ENCODE measurements at places on chromosomes 4 and X. TPM values are rescaled to one million over a fixed set of nuclear protein-coding genes. Genes with fewer than 3 reads are reported as not detected.
A peak's percentile ranks its signal among the peaks of the same experiment; 100 is the strongest.

DNA sequence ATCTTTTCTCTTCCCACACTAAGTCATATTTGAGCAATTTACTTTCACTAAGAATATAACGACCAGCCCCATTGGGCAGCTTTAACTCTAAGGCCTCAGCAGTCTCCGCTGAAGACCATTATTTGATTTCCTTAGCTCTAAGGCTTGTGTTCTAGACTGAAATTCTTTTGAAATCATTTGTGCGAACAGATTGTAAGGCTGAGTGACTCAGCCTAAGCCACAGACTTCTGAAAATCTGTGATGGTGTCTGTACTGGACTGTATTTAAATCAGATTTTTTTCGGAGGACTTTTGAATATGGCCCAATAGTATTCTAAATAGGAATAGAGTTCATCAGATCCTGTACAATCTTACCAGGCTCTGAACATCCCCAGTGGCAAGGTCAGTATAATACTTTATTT, 150.3 kb upstream of the TECRL start:
- H3K36me3 ChIP-seq: no peaks in the 10 kb centered on the region
- H3K4me3 ChIP-seq: no peak overlapping the region
- DNase-seq: no peak
- H3K27me3 ChIP-seq: peaks cover 2% of the 10 kb centered on the region
- H3K4me1 ChIP-seq: peaks cover 2% of the 10 kb centered on the region

- no peak overlapping the region for H3K4me3 ChIP-seq
- H3K27me3 ChIP-seq: no peaks in the 10 kb centered on the region
- H3K36me3 ChIP-seq: no peaks in the 10 kb centered on the region
- DNase-seq: no peak
Measured at GRCh38 chr4:104938624-104939023, 208.1 kb upstream of the TET2 start.

DNA sequence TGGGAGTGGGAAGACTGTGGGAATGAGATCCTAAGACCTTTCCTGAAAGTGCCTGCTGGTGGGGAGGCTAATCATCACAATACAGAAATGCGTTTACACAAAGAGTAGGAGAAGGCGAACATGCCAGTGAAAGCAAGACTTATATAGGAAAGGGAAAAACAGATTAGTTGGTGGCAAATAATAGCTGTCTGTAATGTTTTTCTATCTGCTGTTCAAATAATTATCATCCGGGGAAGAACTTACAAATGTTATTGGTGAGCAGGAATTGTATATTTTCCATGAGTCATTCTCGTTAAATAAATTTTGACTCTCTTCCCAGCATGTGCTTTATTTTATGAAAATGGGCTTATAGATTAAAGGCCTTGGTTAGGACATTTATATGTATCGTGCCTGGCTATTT, 196.5 kb downstream of the ARHGAP10 start:
- no peak for DNase-seq
- no peaks in the 10 kb centered on the region for H3K27me3 ChIP-seq
- peak overlapping the region; percentile 90 for H3K27ac ChIP-seq
- H3K4me3 ChIP-seq: no peak overlapping the region
- H3K36me3 ChIP-seq: peaks cover 35% of the 10 kb centered on the region

GRCh38 chrX:47500554-47500953, 17.5 kb upstream of the ZNF41 start:
- H3K36me3 ChIP-seq: no peaks in the 10 kb centered on the region
- no peak overlapping the region for H3K27ac ChIP-seq
- H3K27me3 ChIP-seq: no peaks in the 10 kb centered on the region
- no peak overlapping the region for H3K4me3 ChIP-seq
- DNase-seq: no peak

GRCh38 chr4:173243917-173244658, 75.5 kb downstream of the GALNT7 start:
- DNase-seq: no peak
- H3K27me3 ChIP-seq: no peaks in the 10 kb centered on the region
- H3K4me1 ChIP-seq: peaks cover 16% of the 10 kb centered on the region
- no peak overlapping the region for H3K27ac ChIP-seq
- no peaks in the 10 kb centered on the region for H3K36me3 ChIP-seq

- no peaks in the 10 kb centered on the region for H3K36me3 ChIP-seq
- peak; percentile 60 for DNase-seq
- H3K4me1 ChIP-seq: peaks cover 2% of the 10 kb centered on the region
- no peak overlapping the region for H3K27ac ChIP-seq
- H3K27me3 ChIP-seq: no peaks in the 10 kb centered on the region
Measured at GRCh38 chrX:1587161-1587560, 4.2 kb upstream of the AKAP17A start.

DNA sequence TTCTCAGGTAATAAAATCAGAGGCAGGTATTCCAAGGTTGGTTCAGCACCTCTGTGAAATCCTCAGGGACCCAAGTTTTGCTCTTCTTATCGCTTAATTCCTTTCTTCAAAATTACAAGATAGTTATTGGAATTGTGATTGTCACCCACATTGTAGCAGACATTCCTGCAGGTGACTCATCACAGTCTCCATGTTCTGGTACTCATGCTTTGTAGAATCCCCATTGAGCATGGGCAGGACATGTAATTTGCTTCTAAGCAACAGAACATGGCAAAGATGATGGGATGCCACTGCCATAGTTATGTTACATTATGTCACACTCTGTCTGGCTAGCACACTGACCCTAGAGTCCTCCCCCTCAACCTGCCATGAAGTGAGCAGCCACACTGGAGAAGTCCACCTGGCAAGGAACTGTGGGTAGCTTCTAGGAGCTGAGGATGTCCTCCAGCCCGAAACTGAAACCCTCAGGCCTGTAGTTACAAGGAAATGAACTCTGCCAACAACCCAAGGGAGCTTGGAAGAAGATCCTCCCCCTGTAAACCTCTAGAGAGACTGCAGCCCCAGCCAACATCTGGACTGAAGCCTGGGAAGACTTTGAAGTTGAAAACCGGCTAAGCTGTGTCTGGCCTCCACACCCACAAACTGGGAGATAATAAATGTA, 58.3 kb upstream of the GUCY1A1 start:
- H3K36me3 ChIP-seq: no peaks in the 10 kb centered on the region
- H3K27ac ChIP-seq: no peak overlapping the region
- DNase-seq: no peak
- no peak overlapping the region for H3K4me3 ChIP-seq

- H3K4me3 ChIP-seq: no peak overlapping the region
- peaks cover 57% of the 10 kb centered on the region for H3K36me3 ChIP-seq
- H3K27me3 ChIP-seq: no peaks in the 10 kb centered on the region
- H3K4me1 ChIP-seq: no peaks in the 10 kb centered on the region
Measured at GRCh38 chr4:86741846-86742245, 107.3 kb downstream of the SLC10A6 start.

DNA sequence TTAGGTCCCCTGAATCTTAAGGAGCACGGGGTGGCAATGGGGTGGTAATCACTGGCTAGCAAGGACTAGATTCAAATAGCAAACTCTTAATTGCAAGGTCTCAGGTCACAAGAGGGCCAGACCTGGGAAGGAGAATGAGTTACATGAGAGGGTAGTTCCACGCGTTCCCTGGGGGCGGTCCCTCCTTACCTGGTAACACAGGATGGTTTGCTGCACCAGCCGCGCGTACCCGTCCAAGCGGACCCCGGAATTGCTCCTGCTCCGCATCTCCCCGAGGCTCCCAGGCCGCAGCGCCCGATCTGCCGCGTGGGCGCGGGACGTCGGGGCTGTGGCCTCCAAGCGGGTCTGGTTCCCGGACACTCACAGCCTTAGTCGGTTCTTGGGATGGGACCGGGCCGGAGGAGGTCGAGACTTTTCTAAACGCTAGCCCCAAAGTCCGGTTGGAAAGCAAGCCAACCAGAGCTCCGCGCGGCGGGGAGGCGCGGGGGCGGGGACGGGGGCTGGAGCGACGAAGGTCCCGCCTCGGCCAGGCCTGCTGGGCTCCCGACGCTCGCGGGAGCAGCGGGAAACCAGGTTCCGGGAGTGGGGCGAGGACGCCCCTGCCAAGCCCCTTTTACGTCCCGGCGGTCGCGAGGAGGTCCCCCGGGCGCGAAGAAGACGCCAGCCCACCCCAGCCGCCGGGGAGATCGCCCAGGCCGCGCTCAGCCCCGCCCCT, at the start of gene PHKA2:
PHKA2 (minus strand) TSS at position 449 of the 715 bp plus-strand sequence; CDS start at position 267, 182 bp downstream.
- H3K4me1 ChIP-seq: peaks cover 5% of the 10 kb centered on the region
- H3K36me3 ChIP-seq: no peaks in the 10 kb centered on the region
- H3K4me3 ChIP-seq: peak within 1 kb of the TSS; percentile 73
- no peaks in the 10 kb centered on the region for H3K27me3 ChIP-seq

- H3K27me3 ChIP-seq: no peaks in the 10 kb centered on the region
- no peaks in the 10 kb centered on the region for H3K4me1 ChIP-seq
- H3K36me3 ChIP-seq: no peaks in the 10 kb centered on the region
- H3K27ac ChIP-seq: no peak overlapping the region
- H3K4me3 ChIP-seq: no peak overlapping the region
Measured at GRCh38 chrX:116239944-116240840, 69.6 kb downstream of the AGTR2 start.

GRCh38 chrX:13666836-13667235, 13.9 kb downstream of the TCEANC start:
- H3K4me1 ChIP-seq: peaks cover 20% of the 10 kb centered on the region
- no peak overlapping the region for H3K4me3 ChIP-seq
- no peak for DNase-seq
- no peaks in the 10 kb centered on the region for H3K27me3 ChIP-seq
- peaks cover 12% of the 10 kb centered on the region for H3K36me3 ChIP-seq

DNA sequence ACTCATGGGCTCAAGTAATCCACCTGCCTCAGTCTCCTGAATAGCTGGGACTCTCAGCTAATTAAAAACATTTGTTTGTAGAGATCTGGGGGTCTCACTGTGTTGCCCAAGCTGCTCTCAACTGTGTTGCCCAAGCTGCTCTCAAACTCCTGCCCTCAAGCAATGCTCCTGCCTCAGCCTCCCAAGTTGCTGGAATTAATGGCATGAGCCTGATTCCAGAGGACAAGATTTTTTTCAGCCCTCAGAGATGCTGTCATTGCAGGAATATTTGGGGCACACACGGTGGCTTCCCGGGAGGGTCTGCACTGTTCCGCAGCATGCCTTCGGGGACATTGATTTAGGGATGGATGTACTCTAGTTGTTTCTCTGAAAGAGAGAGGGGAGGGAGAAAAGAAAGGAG, 49.7 kb downstream of the STK32B start:
- H3K27me3 ChIP-seq: no peaks in the 10 kb centered on the region
- no peak overlapping the region for H3K4me3 ChIP-seq
- H3K4me1 ChIP-seq: peaks cover 55% of the 10 kb centered on the region

- H3K4me1 ChIP-seq: peaks cover 18% of the 10 kb centered on the region
- DNase-seq: no peak
- H3K27ac ChIP-seq: no peak overlapping the region
Measured at GRCh38 chr4:54120518-54120917, 20.6 kb downstream of the GSX2 start.

GRCh38 chrX:54992911-54993622, 921 bp downstream of the PFKFB1 start:
- DNase-seq: no peak
- peaks cover 5% of the 10 kb centered on the region for H3K27me3 ChIP-seq
- H3K4me1 ChIP-seq: no peaks in the 10 kb centered on the region

DNA sequence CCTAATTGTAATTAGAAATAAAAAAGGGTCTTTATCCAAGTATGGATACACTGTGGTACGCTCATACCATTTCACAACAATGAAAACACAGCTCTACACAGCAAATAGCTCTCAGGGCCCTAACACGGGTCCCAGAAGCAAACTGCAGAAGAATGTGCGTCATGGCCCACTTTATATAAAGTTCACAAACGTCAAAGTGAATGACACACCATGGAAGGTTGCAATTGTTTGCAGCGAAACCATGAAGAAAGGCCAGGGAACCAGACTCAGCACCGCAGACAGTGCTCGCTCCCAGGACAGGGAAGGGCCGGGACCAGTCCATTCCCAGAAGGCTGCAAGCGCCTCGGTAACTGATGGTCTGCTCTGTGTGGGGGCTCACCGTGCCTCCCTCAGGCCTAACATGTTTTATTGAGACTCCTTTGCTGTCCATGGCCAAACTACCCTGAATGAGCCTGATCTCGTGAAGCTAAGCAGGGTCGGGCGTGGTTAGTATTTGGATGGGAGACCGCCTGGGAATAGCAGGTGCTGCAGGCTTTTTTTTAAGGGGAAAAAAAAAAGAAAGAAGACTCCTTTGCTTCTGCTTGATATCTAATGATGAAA, 47.8 kb downstream of the ACOX3 start:
- DNase-seq: no peak
- peaks cover 18% of the 10 kb centered on the region for H3K36me3 ChIP-seq
- no peak overlapping the region for H3K4me3 ChIP-seq
- no peaks in the 10 kb centered on the region for H3K27me3 ChIP-seq
- peaks cover 29% of the 10 kb centered on the region for H3K4me1 ChIP-seq

- DNase-seq: no peak
- no peak overlapping the region for H3K27ac ChIP-seq
- no peak overlapping the region for H3K4me3 ChIP-seq
- peaks cover 14% of the 10 kb centered on the region for H3K36me3 ChIP-seq
Measured at GRCh38 chr4:138576684-138577083, 334.5 kb upstream of the SLC7A11 start.

- H3K4me3 ChIP-seq: no peak overlapping the region
- H3K36me3 ChIP-seq: no peaks in the 10 kb centered on the region
- DNase-seq: no peak
Measured at GRCh38 chr4:171035909-171036308, 777.3 kb upstream of the GALNTL6 start.

NCAPG gene
- 6.9 TPM for total RNA-seq

RTL3 gene
- not detected for total RNA-seq

ARX gene
- not detected for total RNA-seq

SGMS2 gene
- 17.1 TPM for total RNA-seq

ETDB gene
- not detected for total RNA-seq

TMEM150C gene
- total RNA-seq: 1.6 TPM

TCEAL4 gene
- 96.4 TPM for total RNA-seq

UGT2B11 gene
- total RNA-seq: not detected

CSAG1 gene
- not detected for total RNA-seq

IL3RA gene
- not detected for total RNA-seq

CPLX1 gene
- total RNA-seq: not detected

All from osteocyte (in vitro differentiated cells).